ENCODE measurements at places on chromosomes 3 and 15. TPM values are rescaled to one million over a fixed set of nuclear protein-coding genes. Genes with fewer than 3 reads are reported as not detected.

GRCh38 chr3:15557511-15557946 lies 36.0 kb upstream of the COLQ start:
- no peaks in the 10 kb centered on the region for H3K27me3 ChIP-seq
- peaks cover 28% of the 10 kb centered on the region for H3K4me1 ChIP-seq
- no peak overlapping the region for H3K27ac ChIP-seq

DNA sequence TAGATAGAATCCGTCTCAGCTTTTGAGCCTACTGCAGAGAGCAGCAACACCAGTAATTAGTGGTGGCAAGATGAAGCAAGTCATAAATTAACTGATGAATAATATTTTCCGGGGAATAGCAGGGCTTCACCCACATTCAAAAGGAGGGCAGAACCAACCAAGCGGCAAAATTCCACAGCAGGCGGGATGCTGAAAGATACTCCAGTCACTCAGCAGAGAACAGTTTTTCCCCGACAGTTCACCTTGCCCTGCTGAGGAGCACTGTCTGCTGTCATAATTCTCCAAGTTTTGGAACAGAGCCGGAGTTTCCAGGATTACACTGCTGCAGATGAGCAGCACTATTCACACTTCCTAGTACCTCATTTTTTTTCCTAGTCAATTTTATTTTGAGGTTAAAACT lies 274.7 kb downstream of the CD47 start:
- no peak overlapping the region for H3K27ac ChIP-seq
- no peak overlapping the region for H3K4me3 ChIP-seq
- H3K27me3 ChIP-seq = peaks cover 2% of the 10 kb centered on the region
- DNase-seq = no peak
- H3K4me1 ChIP-seq = no peaks in the 10 kb centered on the region
- no peaks in the 10 kb centered on the region for H3K36me3 ChIP-seq

DNA sequence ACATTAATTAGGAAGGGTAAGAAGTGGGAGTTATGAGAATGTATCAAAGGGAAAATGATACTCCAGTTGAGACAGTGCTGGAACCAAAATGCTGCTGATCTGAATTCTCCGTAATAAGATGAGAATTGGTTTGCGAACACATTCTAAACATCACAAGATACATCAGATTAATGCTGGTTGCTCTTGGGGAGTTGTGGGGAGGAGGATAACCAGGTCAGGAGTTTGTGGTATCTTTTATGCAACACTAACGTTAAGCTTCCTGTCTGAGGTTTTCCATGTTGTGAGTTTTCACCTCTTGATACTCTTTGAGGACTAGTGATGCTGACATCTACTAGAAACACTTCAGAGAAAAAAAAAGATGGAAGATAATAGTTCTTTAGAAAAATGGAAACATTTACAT lies 47.2 kb downstream of the PPARG start:
- H3K27ac ChIP-seq = peak overlapping the region; percentile 59
- peak; percentile 65 for DNase-seq
- H3K4me1 ChIP-seq = peaks cover 16% of the 10 kb centered on the region
- no peaks in the 10 kb centered on the region for H3K36me3 ChIP-seq
- H3K27me3 ChIP-seq = peaks cover 3% of the 10 kb centered on the region

The CSTA gene
- not detected for total RNA-seq

DNA sequence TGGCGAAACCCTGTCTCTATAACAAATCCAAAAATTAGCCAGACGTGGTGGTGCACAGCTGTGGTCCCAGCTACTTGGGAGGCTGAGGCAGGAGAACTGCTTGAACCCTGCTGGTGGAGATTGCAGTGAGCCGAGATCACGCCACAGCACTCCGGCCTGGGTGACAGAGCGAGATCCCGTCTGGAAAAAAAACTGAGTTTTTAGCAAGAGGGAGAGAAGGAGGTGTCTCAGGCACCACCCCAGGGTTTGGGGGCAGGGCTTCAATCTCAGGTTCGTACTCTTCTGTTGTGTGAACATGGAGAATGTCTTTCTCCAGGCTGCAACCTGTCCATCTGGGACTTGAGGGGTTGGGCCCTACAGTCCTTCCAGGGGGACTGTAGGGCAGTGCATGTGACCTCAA lies 2.7 kb downstream of the CHRNA3 start:
- H3K36me3 ChIP-seq = no peaks in the 10 kb centered on the region
- no peak for DNase-seq

DNA sequence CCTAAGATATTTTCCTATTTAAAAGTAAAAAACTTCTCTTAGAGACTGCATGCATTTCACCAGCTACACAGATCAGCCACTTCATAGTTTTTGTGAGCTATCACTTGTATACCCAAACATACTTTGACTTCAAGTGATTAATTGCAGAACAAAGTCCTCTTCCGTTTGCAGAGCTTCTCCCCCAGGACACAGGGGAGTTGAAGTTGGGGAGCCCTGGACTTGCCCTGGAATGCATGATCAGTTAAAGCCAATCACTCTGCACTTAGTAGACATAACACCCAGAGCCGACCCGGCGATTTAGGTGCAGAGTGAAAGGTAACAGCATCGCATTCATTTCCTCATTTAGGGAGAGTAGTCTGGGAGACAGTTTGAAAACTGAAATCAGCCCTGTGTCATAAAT lies 70.1 kb downstream of the GREM1 start:
- H3K27me3 ChIP-seq = peaks cover 5% of the 10 kb centered on the region
- DNase-seq = no peak
- no peak overlapping the region for H3K4me3 ChIP-seq
- no peaks in the 10 kb centered on the region for H3K36me3 ChIP-seq
- no peaks in the 10 kb centered on the region for H3K4me1 ChIP-seq
- no peak overlapping the region for H3K27ac ChIP-seq

The MYO1E gene
- total RNA-seq = 34.5 TPM

DNA sequence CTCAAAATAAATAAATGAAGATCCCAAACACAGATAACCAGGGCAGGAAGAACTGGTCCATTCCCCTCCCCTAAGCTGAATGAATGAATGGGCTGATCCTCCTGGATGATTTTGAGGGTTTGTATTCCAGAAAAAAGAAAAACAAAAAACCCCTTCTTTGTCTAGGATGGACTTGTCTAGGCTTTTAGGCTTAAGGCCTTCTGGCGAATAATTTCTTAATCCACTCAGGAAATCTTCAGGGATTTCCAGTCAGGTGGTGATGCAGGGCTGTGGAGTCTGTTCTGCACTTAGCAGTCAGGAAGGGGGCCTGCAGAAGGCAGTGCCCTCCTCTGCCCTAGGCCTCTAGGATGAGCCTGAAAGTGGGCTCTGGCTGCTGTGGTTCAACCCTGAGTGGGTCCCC lies 52.1 kb downstream of the BDH1 start:
- H3K36me3 ChIP-seq = no peaks in the 10 kb centered on the region
- no peak for DNase-seq
- H3K4me3 ChIP-seq = no peak overlapping the region
- no peak overlapping the region for H3K27ac ChIP-seq

- H3K4me3 ChIP-seq = peak overlapping the region; percentile 89
- peak; percentile 83 for DNase-seq
Observed at GRCh38 chr3:143119974-143120715, 574 bp downstream of the CHST2 start.

DNA sequence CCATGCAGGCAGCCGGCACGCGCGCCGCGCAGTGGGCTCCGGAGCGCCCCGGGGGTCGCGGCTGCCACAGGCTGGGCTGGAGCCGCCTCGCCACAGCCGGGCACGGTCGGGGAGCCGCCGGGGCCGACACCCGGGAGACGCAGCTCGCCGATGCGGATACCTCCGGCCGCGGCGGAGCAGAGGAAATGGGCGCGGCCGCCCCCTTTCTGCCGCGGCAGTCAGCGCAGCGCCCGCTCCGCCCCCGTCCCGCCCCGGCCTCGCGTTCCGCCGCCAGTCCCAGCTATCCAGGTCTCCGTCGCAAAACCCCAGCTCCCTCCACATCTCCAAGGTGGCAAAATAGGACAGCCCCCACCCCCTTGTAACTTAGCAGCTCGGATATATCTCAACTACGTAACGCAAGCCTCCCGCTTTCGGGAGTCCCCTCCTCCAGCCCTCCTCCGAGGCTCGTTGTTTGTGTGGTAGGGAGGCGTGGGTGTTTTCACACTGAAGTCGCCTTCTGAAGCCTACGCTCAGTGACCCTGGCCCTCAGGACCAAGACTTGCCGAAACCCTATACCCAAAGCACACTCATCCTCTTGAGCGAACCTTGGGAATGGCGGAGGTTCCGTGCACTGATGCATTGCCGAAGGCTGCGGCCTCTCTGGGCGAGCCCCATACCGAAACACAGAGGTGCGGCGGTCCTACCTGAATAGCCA lies at the start of gene SH3BP5:
TSS of gene SH3BP5 (minus strand) at position 182 of the 694 bp plus-strand sequence. CDS start at position 4, 178 bp downstream.
- peak; percentile 94 for DNase-seq
- H3K27me3 ChIP-seq = peaks cover 2% of the 10 kb centered on the region
- H3K4me3 ChIP-seq = peak within 1 kb of the TSS; percentile 92
- H3K4me1 ChIP-seq = peaks cover 48% of the 10 kb centered on the region
- peak within 1 kb of the TSS; percentile 89 for H3K27ac ChIP-seq

DNA sequence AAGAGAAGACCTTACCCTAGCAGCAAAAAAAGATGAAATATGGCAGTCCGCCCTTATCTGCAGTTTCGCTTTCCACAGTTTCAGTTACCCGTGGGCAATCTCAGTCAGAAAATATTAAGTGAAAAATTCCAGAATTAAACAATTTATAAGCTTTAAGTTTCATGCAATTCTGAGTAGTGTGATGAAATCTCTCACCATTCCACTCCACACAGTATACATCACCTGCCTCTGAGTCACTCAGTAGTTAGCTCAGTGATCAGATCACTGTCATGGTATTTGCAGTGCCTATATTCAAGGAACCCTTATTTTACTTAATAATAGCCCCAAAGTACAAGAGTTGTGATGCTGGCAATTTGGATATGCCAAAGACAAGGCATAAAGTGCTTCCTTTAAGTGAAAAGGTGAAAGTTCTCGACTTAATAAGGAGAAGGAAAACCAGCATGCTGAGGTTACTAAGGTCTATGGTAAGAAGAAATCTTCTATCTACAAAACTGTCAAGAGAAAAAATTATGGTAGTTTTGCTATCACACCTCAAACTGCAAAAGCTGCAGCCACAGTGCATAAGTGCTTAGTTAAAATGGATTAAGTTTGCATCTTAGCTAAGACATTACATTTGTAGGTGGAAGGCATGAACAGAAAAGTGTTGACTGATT lies 48.1 kb downstream of the HSPBAP1 start:
- peaks cover 5% of the 10 kb centered on the region for H3K4me1 ChIP-seq
- DNase-seq = no peak
- no peaks in the 10 kb centered on the region for H3K27me3 ChIP-seq
- H3K27ac ChIP-seq = no peak overlapping the region
- peaks cover 15% of the 10 kb centered on the region for H3K36me3 ChIP-seq

The IMPG2 gene
- total RNA-seq = 0.05 TPM

GRCh38 chr15:58924327-58924726 lies 9.2 kb downstream of the SLTM start:
- H3K4me1 ChIP-seq = peaks cover 24% of the 10 kb centered on the region
- H3K4me3 ChIP-seq = no peak overlapping the region
- no peaks in the 10 kb centered on the region for H3K27me3 ChIP-seq
- DNase-seq = no peak

GRCh38 chr15:99438224-99438585 lies 127.6 kb upstream of the MEF2A start:
- no peak overlapping the region for H3K27ac ChIP-seq
- peaks cover 28% of the 10 kb centered on the region for H3K4me1 ChIP-seq
- no peaks in the 10 kb centered on the region for H3K36me3 ChIP-seq

- no peak overlapping the region for H3K27ac ChIP-seq
- no peaks in the 10 kb centered on the region for H3K4me1 ChIP-seq
- no peaks in the 10 kb centered on the region for H3K36me3 ChIP-seq
- H3K4me3 ChIP-seq = no peak overlapping the region
- DNase-seq = no peak
- peaks cover 19% of the 10 kb centered on the region for H3K27me3 ChIP-seq
Observed at GRCh38 chr3:64067506-64068346, 44.4 kb upstream of the PSMD6 start.

The COL7A1 gene
- 0.56 TPM for total RNA-seq

DNA sequence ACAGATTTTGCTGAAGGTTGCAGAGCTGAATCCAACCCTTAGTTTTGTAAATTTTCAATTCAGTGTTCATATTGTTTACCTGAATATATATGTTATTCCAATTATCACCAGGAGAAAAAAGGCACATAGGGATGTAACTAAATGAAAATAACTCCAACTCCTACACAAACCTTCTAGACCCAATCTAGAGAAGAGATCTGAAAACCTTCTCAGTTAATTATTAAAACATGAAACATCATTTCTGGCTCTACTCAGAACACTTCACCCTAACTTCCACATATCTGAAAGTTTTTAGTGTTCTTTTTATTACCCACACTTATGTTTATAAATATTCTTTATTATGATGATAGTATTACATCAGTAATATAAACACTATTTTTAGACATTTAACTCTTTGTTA lies 76.6 kb downstream of the LRRFIP2 start:
- H3K36me3 ChIP-seq = peaks cover 7% of the 10 kb centered on the region
- no peaks in the 10 kb centered on the region for H3K27me3 ChIP-seq
- DNase-seq = no peak
- H3K27ac ChIP-seq = no peak overlapping the region
- peaks cover 3% of the 10 kb centered on the region for H3K4me1 ChIP-seq
- no peak overlapping the region for H3K4me3 ChIP-seq

- no peak overlapping the region for H3K4me3 ChIP-seq
- H3K36me3 ChIP-seq = no peaks in the 10 kb centered on the region
- H3K27ac ChIP-seq = no peak overlapping the region
- no peak for DNase-seq
- H3K4me1 ChIP-seq = no peaks in the 10 kb centered on the region
Observed at GRCh38 chr3:86985181-86985826, 5.6 kb downstream of the VGLL3 start.

- peaks cover 22% of the 10 kb centered on the region for H3K27me3 ChIP-seq
- no peak overlapping the region for H3K27ac ChIP-seq
- DNase-seq = no peak
Observed at GRCh38 chr15:45719490-45719889, 84.7 kb downstream of the SQOR start.

The HLTF gene
- 18.9 TPM for total RNA-seq

- no peaks in the 10 kb centered on the region for H3K36me3 ChIP-seq
- peaks cover 21% of the 10 kb centered on the region for H3K27me3 ChIP-seq
- no peak for DNase-seq
- no peak overlapping the region for H3K4me3 ChIP-seq
- H3K27ac ChIP-seq = no peak overlapping the region
Observed at GRCh38 chr3:32586356-32586755, 15.7 kb upstream of the DYNC1LI1 start.

DNA sequence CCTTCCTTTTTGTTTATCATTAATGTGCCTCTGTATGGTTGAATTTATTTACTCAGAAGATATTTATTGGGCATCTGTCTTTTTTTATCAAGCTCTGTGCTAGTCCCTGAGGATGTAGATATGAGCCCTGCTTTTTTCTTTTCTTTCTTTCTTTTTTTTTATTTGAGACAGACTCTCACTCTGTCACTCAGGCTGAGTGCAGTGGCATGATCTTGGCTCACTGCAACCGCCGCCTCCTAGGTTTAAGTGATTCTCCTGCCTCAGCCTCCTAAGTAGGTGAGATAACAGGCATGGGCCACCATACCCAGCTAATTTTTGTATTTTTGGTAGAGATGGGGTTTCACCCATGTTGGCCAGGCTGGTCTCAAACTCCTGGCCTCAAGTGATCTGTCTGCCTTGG lies 58.5 kb downstream of the MBNL1 start:
- DNase-seq = no peak
- H3K36me3 ChIP-seq = peaks cover 32% of the 10 kb centered on the region
- no peaks in the 10 kb centered on the region for H3K27me3 ChIP-seq
- H3K27ac ChIP-seq = peak overlapping the region; percentile 29
- H3K4me3 ChIP-seq = no peak overlapping the region

The SI gene
- total RNA-seq = not detected
